CD4-positive, alpha-beta T cell treated with Interleukin-10 for 1 hour (primary cell): ENCODE measurements at places on chromosomes 1 and 21.

DNA sequence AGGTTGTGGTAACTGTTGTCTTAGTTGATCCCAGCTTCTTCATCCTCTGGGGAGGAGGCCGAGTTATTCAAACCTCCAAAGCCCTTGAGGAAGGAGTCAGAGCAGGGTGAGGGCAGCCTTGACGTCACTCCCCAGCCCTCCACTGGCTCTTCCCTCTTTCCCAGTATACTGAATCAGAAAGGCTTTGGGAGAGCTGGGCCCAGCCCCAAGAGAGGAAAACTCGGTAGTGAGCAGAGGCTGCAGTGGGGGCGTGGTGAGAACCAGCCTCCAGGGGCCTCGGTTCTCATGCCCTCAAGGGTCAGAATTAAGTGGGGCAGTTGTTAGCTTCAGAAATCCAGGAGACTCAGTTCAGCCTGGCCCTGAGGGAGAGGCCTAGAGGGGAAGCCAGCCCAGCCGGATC lies 1.8 kb upstream of the GJA4 start:
- no peak for DNase-seq

DNA sequence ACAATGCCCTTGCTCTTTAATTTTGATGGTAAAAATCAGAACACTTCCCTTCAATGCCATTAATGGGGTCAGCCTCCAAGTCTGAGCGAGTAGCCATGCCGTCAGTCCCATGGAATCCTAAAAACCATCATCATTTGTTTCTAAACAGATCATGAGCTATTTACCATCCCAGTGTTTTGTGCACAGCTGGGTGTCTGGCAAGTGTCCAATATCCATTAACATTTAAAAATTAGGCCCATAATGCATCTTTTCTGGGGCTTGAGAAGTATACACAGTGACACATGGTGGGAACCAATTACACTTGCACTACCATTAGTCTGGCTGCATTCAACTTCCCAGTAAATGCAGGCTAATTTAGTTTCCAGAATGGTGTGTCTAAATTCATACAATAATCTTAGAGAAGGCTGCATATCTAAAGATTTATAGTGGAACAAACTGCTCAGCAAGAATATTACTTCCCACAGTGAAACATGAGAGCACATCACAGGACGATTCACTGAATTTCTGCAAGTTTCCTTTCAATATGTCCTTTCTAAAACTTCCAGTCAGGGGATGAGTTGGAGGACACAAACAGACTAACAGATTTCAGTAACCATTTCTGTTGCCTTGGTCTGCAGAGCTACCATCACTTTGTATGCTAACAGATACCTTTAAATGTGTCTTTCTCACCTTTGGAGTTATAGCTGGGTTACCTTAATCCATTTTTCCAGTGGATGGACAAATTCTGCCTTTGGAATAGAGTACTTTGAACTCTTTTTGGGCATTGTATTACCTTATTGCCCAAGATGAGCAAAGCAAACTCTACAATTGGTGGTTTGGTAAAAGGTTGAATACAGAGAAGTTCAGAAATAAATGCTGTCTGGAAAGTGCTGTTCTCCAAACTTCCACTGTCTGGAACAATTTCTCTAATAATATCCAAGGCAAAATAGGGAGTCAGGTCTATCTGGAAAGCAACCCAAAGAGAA lies 258.0 kb downstream of the PTBP2 start:
- no peak for DNase-seq

DNA sequence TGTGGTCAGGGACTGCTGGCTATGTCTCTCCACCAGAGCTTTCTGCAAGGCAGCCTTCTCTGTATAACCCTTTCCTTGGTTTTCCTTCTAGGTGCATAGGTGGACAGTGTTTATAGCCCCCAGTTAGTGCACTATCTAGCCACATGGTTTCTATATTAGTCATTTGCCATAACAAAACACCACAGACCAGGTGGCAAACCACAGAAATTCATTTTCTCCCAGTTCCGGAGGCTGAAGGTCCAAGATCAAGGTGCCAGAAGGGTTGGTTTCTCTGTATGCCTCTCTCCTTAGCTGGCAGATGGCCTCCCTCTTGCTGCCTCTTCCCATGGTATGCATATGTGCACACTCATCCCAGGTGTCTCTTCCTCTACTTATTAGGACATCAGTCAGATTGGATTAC lies 106.4 kb downstream of the KAZN start:
- DNase-seq = no peak

GRCh38 chr21:44012474-44013379 lies 618 bp downstream of the TRAPPC10 start:
- DNase-seq = peak; percentile 86

DNA sequence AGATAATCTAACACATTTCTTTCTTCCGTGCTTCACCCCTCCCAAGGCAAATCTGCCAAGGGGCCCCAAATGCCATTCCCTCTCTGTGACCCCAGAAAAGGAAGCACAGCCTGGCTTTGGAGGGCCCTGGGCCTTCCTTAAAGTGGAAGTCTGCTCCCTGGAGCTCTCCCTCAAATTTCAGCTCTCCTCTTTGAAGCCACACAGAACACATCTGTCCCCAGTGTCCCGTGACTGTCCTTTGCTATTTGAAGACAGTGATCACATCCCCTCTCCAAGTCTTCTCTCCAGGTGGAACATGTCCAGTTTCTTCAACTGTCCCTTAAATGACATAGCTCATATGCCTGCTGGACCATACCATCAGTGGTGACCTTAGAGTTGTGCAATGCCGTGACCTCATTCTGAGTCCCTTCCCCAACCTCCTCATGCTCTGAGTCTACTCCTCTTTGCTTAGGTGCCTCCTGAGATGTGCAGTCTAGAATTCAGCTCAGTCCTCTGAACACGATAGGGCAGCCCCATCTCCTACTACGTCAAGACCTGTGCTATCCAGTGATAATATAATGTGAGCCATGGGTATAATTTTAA lies 18.4 kb upstream of the FOXO6 start:
- DNase-seq = no peak

GRCh38 chr1:240709676-240710075 lies 97.7 kb upstream of the GREM2 start:
- no peak for DNase-seq

DNA sequence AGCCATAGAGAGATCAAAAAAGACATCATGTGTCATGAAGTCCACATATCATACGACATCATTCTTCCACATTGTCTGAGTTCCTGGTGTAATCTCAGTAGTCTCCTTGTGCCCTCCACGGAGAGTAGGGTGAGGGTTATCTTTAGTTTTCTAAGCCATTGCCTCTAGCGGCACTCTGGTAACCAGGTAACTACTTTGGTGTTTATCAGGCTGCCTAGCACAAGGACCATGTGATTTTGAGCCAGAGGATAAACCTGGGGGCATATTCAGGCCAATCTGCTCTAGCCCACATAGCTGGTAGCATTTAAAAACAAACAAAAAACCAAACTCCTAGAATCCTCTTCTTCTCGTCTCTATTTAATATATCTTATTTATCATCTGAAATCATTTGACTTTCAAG lies 147.4 kb downstream of the GDAP2 start:
- no peak for DNase-seq

DNA sequence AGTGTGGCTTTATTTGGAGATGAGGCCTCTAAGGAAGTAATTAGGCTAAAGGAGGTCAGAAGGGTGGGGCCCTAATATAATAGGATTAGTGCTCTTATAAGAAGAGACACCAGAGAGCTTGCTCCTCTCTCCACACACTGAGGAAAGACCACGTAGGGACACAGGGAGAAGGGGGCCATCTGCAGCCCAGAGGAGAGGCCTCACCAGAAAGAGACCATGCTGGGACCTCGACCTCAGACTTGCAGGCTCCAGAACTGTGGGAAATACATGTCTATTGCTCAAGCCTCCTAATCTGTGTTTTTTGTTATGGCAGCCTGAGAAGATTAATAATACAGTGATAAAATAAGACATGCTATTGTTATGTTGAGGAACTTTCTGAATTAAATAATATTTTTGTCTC lies 8.3 kb downstream of the RCAN1 start:
- DNase-seq = no peak

GRCh38 chr1:166164995-166165660 lies 1.7 kb downstream of the FAM78B start:
- DNase-seq = peak; percentile 8

DNA sequence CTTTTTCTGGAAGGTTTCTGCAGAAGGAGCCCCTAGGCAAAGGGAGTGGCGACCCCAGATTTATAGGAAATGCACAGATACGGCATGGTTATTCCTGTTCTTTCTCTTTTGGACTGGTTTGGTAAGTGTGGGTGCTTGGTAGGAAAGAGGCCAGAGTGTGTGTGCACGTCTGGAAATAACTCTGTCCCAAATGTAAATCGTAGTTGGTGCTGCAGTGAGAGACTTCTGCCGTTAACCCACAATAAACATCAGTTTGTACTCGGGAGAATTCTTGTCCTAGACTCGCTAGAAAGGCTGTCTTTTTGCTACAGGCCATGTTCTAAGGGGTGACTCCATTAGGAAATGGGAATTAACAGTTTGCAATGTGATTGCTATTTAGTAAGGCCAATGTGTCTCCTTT lies 779 bp downstream of the SLC44A3 start:
- no peak for DNase-seq

GRCh38 chr1:241355311-241356010 lies 1.5 kb downstream of the RGS7 start:
- DNase-seq = no peak

DNA sequence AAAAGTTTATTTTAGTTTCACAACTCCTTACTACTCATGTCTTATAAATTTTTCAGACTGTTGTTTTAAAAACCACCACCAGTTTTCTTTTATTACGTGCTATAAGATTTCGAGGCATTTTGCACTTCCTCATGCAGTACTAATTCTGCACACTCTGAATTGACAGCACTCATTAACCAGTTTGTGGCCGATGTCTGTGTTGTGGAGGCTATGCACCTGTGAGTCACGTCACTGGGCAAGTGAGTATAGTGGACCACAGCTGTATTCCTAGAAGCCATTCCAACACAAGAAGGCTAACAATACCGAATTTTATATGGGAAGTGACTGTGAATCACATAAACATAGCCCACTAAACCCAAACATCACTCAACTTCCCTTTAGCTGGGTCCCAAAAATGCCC lies 21.0 kb upstream of the SPATA6 start:
- no peak for DNase-seq

- DNase-seq = no peak
Observed at GRCh38 chr21:40372506-40372905, 474.5 kb downstream of the DSCAM start.

- DNase-seq = no peak
Observed at GRCh38 chr1:115506924-115507589, 134.7 kb upstream of the VANGL1 start.

- DNase-seq = no peak
Observed at GRCh38 chr1:24867084-24867870, 62.8 kb downstream of the RUNX3 start.

GRCh38 chr1:31757204-31757679 lies 6.9 kb downstream of the ADGRB2 start:
- no peak for DNase-seq

DNA sequence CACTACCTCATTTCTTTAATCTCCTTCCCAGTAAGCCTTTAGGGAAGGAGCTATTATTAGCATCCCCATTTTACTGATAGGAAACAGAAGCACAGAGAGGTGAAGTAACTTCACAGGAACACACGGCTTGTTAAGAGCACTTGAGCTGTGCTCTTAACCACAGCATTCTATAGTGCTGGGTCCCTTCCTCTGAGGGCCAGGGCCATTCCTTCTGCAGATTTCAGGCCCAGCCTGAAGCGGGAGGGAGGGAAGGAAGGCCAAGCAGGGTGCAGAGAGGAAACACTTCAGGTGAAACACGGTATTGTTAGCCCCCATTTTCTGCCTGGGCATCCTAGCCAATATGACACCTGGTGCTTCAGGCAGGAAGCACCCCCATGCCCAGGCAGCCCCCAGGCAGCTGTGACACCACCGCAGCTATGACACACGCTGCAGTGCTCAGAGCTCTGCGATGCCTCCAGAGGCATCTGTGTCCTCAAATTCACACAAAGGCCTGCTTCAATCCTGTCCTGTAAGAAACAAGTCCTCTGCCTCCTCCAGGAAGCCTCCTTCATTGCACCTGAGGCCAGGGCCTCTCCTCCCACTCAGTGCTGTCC lies 4.5 kb upstream of the EXTL1 start:
- DNase-seq = no peak

DNA sequence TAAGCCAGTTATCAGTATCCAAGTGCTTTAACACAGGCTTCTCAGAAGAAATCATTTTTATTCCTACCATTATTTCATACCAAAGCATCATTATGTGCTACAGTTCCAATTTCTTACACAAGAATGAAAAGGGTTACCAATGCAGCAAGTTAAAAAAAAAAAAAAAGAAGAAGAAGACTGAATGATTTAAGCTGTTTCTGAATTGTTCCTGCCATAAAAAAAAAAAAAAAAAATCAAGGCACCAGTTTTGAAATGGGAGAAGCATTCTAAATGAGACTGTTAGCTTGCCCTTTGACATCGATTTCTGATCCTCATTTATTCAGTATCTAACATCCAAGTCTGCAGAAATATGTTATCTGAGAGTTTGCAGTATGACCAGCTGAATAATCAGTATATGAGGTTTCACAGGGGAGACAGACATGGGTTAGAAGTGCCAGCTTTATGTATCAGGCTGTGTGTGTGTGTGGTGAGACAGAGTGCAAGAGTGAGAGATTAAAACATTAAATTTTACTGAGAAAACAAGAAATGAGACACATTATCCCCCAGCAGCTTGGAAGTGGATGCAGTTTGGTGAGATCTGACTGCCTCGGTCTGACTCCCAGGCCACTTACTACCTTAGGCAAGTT lies 105.8 kb downstream of the COLGALT2 start:
- no peak for DNase-seq

- no peak for DNase-seq
Observed at GRCh38 chr1:24720152-24720551, 25.1 kb upstream of the CLIC4 start.

DNA sequence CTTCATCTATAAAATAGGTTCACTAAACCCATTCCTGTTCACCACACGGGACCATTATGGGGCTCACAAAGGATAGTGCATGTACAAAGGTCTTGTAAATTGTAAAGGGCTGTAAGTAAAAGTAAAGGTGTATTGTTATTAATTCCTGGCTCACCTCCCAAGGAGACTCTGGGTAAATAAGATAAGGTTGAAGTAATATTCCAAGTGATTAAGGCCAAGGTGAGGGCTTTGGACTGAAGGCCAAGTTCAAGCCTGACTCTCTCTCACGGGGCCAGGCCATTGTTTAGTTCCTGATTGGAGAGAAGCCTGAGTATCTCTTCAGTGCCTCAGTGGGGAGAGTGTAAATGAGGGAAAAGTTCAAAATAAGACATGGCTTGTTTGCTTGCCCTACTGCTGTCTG lies 19.5 kb upstream of the ZFYVE9 start:
- no peak for DNase-seq

DNA sequence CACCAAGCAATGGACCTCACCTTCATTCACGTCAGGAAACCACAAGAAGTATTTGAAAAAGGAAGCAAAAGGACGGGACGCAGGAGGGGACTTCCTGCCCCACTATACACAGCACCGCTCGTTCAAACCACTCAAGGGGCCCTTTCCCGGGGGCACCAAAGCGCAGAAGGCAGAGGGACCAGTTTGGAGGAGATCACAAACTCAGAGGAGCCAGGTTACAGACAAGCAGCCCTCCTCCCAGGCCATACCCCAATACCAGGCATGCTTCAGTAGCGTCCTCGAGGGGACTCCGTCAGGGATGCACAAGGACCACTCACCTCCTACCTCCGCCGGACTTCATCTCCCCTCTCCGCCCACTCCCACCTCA lies 685 bp downstream of the CRTC2 start:
- peak; percentile 61 for DNase-seq
